ENCODE measurements at places on chromosomes 3 and 15.

DNA sequence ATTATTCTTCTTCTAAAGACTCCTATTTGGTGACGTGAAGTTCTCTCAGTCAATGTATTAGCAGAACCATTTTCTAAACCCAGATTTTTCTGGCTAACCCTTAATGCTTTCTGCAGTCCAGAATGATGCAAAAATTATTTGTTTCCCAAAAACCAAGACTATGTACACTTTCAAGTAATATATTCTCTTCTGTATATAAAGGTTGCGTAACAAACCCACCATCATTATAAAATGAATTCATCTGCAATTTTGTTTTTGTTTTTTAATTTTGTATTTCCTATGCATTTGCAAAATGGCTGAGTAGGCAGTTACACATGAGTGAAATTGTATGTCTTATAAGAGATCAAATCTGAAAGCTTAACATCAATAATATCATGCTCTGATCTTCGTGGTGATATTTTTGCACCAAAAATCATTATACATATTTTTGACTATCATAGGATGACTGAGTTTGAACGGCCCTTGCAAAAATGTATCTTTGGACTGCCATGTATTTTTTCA, 593.6 kb downstream of the ZIC1 start:
- no peak for DNase-seq

GRCh38 chr15:51814606-51815005, 14.8 kb upstream of the TMOD3 start:
- DNase-seq, result no peak

DNA sequence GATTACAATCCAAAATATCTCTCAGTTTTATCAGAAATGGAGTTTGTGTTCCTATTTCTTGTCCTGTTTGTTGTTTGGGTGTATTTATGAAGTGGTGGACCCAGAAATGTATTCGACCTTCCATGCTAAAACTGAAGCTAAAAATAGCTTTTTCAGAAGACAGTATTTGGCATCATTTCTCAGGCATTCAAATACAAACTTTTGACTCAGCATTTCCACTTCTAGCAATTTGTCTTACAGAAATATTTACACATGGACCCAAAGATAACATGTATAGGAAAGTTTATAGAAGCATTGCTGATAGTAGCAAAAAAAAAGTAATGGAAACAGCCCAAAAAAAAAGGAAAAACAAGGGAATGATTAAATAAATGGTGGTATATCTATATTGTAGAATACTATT, 156.3 kb downstream of the HCN4 start:
- DNase-seq, result no peak

DNA sequence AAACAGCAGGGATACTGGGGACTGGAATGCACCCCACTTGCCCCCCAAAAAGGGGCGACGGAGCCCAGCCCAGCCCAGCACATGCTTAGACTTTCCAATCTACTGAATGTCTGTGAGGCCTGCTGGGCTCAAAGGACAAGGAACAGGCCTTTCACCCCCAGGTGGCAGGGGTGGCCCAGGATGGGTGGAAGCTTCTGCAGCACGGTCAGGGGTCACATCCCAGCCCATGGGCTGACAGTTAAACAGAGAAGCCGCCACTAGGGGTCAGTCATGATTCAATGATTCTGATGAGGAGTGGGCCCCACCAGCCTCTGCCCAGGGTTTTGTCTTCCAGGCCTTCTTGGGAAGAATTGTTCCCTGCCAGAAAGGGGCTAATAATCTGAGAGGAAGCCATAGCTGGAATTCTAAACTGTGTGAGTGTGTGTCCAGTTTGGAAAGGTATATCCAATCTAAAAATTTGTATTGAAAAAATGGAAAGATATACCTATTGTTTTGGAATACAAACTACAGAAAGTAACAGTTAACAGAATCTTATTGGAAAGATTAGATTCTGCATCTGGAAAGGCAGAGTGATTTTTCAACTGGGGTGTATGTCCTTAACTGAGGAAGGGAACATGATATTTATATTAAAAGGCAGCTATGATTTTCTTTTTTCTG, 2.2 kb downstream of the CHRNB4 start:
- peak; percentile 90 for DNase-seq

GRCh38 chr15:98506711-98507110, 141.6 kb upstream of the IGF1R start:
- DNase-seq, result no peak

- no peak for DNase-seq
These were observed 112.0 kb downstream of the SOX2 start for GRCh38 chr3:181823716-181824115.

Data from neural crest cell (in vitro differentiated cells).